Stimulated activated CD4-positive, alpha-beta T cell treated with anti-CD3 and anti-CD28 coated beads, Interleukin-2, amount 100 ng/mL, for 48 hours (primary cell): ENCODE measurements at places on chromosomes 2 and 18.

GRCh38 chr2:179745635-179746256 lies 115.7 kb downstream of the ZNF385B start:
- no peak for DNase-seq

DNA sequence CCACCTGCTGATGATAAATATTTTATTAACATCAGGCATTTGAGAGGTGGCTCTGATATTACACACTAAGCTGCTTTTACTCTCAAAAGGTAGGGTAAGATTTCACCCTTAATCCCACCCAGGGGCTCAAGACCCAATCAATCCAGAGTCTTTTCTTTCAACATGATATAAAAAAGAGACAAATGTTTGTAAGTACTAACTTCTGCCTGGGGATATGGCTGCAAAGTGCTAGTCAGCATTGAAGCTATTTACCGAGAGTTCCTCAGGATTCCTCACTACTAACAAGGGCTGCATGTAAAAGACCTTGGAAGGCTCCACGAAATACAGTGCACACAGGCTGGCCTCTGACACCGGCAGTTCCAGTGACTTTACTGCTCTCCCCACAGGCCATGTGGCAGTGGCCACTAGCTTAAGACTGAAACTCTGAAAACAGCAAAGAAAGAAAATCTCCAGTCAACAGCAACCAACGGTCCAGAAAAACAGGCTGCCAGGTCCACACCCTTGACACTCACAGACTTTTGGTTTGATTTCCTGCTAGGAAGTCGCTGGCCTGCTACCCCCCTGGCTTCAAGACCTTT lies 11.2 kb downstream of the MREG start:
- DNase-seq = no peak

GRCh38 chr18:34978533-34978893 lies 62.7 kb upstream of the MAPRE2 start:
- DNase-seq = no peak

- DNase-seq = peak; percentile 94
Measured at GRCh38 chr2:61144697-61145268, 17.2 kb upstream of the C2orf74 start.

- DNase-seq = no peak
Measured at GRCh38 chr2:7792031-7792651, 874.9 kb downstream of the RNF144A start.

GRCh38 chr2:37798315-37799005 lies 126.6 kb upstream of the RMDN2 start:
- no peak for DNase-seq

- no peak for DNase-seq
Measured at GRCh38 chr2:239886781-239887180, 138.4 kb downstream of the NDUFA10 start.

DNA sequence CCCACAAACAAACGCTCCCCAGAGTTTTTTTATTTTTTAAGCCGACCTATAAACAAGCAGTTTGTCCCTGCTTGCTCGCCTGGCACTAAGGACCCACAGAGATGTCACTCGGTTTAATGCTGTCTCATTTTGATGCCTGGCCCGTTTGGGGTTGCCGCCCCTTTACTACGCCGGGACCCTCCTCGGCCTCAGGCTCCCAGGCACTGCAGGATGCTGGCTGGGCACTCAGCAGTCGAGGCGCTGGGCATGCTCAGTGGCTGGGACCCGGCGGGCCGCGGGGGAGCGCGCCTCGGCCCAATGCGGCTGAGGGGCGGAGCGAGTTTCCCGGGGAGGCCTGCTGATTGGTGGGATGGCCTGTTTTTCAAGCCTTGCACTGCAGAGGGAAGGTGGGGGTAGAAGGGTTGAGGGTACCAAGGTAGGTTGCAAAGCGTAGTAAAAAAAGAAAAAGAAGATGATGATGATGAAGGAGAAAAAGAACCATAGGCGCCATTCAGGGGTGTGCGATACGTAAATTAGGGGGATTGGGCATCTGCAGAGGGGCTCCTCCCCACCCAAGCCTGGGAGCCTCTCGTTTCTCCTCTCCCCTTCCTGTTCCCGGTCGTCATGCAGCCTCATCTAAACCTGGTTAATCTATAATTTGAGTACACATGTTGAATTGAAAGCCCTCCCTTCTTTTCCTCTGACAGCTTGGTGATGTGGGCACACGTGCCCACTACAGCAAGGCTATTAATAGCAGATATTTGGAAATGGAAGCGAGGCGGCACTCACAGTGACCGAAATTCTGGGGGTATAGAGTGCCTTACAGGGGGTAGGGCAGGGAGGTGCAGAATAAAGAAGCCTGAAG lies 1.5 kb upstream of the IRS1 start:
- peak; percentile 77 for DNase-seq

DNA sequence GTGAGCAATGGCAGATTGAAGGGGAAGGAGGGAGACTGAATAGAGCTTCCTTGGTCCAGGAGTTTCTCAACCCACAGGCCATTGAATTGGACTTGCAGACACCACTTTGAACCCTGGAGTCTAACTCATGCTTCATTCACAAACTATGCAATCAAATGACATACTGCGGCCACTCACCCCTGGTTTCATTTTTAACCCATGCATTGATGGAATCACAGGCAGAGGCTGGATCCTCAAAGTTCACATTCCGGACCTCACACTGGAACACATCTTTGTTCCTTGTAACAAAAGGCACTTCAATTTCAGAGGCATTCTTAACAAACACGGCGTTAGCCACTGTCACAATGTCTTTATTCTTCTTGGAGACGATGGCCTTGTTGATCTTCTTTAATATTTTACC lies 40.7 kb downstream of the MRPL44 start:
- DNase-seq = no peak

DNA sequence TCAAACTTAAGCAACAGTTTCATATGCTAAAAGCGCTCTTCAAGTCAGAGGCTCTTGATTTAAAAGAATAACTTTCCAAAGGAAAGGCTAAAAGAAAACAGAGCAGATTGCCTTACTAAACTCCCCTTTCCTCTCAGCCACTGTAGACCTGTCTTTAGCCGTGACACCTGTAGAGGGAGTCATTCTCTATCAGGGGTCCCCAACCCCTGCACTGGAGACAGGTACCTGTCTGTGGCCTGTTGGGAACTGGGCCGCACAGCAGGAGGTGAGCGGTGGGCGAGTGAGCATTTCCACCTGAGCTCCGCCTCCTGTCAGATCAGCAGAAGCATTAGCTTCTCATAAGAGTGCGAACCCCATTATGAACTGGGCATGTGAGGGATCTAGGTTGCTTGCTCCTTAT lies 9.6 kb downstream of the SLC14A1 start:
- no peak for DNase-seq

DNA sequence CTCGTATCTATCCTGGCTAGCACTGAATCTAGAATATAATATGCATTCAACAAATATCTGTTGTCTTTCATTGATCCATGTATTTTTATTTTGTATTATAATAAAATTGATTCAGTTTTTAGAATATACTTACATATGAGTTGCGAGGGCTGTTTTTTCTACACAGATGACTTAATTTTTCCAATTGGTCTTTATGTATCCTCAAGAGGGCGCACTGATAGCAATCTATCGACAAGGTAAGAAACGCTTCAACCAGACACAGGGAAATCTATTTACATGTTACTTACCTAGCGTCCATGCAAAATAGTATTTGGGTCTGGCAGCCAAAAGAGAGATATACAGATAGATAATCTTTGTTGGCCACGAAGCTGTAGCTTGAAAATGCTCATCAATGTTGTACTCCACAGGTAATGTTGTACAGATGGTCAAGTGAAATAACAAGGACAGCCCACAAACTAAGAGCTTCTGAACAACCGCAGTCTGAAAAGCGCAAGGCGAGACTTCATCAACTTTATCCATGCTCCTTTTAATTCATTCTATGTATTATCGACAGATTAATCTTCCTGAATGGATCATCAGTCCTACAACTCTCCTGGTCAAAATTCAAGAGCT lies 35.5 kb upstream of the KIDINS220 start:
- no peak for DNase-seq

DNA sequence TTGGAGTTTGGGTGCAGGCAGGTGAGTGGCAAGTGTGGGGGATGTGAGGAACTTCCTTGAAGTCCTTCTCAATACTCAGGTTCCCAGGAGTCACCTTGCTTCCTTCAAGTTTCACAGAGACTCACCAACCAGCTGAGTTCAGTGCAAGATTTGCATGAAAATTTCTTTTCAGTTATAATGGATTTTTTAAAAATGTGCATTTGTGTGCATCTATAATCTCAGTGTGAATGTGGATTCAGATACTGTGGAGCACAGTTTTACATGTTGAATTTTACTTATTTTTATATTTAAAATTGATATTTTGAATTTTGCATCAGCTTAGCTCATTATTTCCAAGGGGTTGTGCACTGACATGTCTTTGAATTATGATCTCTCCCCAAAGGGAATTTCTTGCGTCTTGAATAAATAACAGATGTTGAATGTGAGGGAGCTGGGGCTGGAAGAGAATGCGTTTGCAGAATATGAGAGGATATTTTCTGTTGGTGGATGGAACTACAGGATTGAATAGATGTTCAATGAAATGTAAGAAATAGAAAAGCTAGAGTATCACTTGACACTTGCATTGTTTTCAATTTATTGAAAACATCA lies 184.3 kb downstream of the RPRM start:
- no peak for DNase-seq

DNA sequence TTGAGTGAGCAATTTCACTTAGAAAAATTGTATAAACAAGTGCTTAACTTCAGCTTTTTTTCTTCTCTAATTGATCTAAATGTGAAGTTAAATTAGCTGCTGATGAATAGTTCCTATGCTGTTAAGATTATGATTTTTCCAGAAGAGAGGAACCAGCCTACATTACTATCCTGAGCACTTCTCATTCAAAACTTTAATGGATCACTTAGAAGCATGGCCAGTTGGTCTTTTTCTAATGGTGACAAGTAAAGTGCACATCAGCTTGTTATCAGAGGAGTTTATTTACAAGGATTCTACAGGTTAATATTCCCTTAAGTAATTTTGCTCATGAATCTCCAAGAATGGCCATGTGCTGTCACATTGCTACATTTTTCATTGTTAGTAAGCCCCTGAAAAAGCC lies 37.1 kb downstream of the DCC start:
- DNase-seq = no peak

DNA sequence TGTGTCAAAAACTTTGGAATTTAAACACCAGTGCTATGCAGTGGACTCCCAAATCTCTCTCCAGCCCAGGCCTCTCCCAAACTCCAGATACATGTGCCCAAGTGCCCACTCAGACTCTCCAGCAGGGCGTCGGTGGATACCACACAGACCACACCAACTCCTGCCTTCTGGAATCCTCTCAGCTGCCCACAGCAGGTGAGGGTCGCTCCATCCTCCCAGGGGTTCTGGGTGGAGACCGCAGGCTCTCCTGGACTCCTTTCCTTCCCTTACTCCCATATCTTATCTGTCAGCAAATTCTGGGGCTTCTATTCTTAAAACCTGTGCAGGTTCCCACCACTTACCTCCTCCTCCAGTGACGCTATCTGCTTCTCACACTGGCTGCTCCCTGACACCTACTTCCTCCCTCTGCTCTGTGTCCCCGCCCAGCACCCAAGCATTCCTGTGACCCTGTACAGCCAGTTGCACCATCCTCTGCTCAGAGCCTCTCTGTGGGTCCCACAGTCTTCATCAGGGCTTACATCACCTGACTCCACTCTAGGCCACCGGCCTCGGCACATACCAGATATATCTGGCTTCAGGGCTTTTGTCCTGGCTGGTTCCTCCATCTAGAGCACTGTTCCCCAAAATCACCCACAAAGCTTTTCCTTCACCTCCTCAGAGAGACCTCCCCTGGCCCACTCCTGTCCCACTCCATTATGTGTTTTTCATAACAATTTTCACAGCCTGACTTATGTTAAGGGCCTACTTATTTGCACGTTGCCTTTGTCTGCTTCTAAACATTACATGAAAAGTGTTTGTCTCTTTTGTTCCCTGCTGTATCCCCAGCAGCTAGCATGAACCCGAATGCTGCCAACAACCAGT lies 2.6 kb upstream of the IMP4 start:
- DNase-seq = no peak

DNA sequence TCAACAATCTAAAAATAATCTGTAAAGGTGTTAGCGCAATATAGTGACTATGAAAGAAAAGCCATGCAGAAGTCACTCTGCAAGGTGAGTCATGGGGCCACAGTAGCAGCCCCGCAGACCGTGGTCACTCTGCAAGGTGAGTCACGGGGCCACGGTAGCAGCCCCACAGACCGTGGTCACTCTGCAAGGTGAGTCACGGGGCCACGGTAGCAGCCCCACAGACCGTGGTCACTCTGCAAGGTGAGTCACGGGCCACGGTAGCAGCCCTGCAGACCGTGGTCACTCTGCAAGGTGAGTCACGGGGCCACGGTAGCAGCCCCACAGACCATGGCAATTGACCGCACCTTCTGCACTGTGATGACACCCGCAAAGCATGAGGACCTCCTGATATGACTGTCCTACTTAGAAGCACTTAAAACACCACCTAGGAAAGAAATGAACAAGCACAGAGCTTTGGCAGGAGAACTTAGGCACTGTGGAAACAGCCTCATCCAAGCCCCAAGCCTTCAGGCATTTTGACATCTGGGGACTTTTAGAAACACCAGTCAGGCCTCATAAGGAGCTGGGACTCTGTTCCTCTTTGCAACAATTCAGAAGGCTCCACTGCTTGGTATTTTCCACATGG lies 70.1 kb downstream of the LDLRAD4 start:
- DNase-seq = no peak

DNA sequence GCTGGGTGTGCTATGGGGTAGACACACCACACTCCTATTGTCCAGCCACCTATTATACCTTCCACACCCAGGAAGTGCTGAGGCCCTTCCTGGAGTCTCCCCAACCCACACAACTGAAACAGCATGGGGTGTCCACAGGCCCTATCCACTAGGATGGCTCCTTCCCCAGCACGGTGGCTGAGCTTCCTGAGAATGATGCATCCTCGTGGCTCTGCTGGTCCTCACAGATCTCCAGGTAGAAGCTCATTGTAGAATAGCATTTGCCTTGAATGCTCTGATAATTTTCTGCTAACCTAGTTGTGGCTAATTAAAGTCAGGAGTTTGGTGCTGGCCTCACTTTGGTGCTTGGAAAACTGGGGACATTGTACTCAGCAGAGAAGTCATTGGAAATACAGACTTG lies 182.6 kb downstream of the ANKRD30B start:
- no peak for DNase-seq

DNA sequence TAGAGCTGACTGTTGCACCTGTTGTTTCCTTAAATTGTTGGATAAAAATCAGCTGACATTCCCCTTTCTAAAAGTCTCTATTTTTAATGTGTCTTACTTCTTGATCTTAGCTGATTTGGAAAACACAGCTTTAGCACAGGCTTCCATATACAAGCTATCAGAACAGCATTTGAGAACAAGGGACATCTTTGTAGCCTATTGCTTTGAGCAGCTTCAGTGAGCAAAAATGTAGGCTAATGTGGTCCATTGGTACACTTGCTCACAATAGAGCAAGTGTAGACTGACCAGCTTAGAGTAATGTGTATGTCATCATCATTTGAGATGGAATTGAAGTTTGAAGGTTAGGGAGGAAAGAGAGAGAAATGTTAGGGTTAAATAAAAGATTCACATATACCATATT lies 7.0 kb downstream of the INPP1 start:
- no peak for DNase-seq

DNA sequence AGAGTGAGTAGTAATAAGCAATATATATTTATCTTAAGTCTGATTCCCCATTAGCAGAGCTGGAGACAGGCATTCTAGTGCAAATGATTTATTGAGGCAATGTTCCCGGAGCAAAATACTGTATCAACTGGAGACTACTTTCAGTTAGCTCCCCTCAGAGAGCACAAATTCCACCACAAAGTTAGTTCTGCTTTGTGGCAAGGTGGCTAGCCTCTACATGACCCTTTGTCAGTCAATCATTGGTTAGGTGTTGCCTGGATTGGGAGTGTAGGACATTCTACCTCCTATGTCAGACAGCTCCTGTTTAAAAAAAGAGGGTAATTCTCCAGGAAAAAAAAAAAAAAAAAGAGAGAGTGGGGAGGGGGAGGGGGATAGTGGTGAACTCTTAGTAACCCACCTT lies 402.2 kb downstream of the NR4A2 start:
- no peak for DNase-seq
